ENCODE measurements at places on chromosomes 4 and X.

GRCh38 chr4:5638976-5639375 is 69.4 kb downstream of the EVC2 start:
- DNase-seq, result no peak

DNA sequence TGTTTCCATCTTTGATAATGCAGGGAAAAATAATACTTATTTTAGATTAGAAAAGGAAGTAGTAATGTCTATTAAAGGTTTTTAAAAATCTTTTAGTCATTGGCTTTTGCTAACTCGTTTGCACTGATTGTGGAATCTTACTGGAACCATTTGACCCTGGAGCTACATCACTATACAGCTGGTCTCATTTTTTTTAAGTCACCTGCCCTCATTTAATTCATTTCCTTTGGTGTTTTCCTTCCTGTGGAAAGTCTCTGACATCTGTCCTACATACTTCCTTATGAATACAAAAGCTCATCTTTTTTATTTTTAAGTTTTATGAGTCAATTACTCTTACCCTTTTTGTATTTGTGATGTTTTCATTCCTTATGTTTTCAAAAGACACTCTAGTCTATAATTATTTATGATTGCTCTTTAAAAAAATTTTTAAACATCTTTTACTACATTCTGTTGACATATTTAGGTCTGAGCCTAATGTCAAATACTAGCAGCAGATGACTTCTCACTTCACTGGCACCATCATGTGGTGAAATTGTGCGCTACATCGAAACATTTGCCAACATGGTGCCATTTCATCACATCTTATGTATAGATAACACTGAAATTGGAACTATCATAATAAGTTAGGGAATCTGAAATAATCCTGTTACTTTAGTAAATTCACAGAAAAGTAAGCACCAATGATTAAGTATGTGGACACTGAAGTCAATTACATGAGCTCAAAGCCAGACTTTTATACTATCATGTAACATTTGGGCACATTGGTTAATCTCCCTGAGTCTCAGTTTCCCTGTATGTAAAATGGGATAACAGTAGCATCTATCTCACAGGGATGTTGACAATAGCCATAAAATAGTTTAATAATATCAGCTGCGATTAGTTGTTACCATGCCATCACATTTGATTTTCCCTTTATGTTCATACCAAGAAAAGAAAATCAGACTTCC is 9.4 kb upstream of the MMAA start:
- DNase-seq, result peak; percentile 80

GRCh38 chrX:119981286-119982070 is 37.9 kb upstream of the NKAP start:
- peak; percentile 43 for DNase-seq

- no peak for DNase-seq
These were observed 139.6 kb downstream of the UNC5C start for GRCh38 chr4:95409127-95409526.

DNA sequence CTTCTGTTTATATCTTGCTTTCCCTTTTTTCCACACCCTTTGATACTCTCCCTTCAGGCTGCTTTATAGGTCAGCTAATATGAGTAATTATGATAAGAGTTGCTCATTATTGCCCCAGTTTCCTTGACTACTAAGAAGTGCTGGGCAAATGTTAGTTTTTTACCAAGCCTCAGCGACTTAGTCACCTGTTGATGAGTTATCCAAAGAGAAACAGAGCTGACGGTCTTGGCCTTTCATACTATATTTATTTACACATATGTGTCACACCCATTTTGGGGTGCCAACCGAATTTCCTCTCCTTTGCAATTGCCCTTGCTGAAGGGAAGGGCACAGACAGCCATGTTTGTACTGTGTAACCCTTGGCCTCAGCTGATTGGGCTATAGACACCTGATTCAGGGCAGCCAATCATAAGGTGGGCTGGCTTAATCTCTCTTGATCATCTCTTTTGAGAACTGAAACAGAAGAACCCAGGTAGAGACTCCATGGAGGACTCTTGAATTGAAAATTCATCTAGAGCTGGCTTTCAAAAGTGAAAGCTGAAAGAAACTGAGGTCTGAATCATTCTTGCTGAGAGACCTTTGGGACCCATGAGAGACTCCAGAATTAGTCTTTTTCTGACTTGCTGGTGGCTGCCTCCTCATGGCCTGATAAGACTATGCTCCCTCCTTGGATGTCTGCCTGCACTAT is 111.7 kb upstream of the RPS6KA3 start:
- DNase-seq, result no peak
